NCI-H1694 (cell line): ENCODE measurements at places on chromosomes 2 and 18.

DNA sequence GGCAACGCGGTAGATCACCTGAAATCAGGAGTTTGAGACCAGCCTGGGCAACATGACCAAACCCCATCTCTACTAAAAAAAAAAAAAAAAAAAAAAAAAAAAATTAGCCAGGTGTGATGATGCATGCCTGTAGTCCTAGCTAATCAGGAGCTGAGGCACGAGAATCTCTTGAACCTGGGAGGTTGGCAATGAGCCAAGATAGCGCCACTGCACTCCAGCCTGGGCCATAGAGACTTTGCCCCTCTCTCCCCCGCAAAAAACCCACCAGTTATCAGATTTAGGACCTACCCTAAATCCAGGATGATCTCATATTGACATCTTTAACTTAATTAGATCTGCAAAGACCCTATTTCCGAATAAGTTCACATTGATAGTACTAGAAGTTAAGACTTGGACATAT lies 29.2 kb upstream of the LDAH start:
- no peak for DNase-seq

GRCh38 chr2:229714736-229715541 lies 584 bp upstream of the DNER start:
- no peak for DNase-seq

DNA sequence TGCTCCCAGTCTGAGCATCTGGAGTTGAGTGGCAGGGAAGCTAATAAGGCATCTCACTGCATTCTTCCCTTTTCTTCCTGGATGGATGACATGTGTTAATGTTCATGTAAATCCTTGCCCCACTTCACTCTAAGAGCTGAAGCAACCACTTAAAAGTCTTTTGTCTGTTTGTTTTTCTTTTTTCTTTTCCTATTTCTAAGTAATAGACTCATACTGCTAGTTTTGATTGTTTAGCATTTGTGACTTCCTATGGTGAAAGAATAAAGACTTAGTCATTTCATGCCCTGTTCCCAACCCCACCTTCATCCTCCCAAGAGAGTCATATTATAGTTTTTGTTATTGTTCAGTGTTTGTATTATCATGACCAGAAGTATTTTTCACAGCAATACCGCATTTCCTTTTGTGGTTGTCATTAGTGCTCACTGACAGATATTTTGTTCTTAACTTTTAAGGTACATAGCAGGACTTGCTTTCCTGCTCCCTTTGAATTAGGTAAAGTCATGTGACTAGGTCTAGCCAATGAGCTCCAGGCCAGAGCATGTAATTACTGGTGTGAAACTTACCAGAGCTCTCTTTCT lies 18.1 kb upstream of the SPP2 start:
- DNase-seq: no peak

DNA sequence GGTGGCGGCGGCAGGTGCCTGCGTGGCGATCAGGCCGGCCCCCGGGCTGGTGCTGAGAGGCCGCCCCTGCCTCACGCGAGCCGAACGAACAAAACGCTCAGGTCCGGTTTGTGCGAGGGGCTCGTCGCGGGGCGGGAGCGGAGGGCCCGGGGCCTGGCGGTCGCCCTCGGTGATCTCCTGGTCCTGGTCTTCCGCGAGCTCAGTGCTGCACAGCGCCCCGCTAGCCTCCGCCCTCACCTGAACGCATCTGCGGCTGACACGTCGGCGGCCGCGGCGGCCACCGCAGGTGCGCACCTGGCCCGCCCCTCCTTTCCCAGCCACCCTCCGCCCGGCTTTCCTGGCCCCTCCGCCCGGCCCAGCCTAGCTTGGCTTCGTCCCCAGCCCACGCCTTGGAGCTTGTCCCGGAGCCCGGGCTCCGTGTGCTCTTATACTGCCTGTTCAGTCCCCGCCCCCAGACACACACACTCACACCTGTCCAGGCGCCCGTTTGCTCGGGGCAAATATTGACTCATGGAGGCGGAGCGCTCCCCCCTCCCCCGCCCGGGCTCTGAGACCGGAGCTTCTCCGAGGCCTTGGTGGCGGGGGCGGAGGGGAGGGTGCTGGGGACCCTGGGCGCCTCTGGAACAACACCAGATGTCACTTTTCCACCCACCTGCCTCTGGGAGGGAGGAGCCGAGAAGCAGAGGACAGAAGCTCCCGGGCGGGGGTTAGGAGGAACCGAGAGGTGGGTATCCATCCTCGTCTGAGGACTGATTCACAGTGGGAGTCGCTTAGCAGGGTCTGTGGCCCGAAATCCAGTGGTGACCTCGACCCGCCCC lies 8.6 kb upstream of the CRYBA2 start:
- DNase-seq: peak; percentile 97

DNA sequence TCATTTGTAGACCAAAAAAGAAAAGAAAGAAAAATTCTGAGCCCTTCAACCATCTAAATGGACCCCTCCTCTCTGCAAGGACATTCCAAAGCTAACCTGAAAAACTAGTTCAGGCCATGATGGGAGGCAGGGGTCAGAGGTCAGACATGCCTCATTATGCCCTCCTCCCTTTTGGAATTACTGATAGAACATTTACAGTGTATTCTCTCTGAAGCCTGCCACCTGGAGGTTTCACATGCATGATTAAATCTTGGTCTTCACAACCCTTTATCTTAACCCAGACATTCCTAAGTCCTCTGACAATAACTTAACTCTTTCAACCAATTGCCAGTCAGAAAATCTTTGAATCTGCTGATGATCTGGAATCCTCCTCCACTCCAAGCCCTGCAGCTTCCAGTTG lies 86.0 kb downstream of the SPP2 start:
- DNase-seq: no peak

- DNase-seq: no peak
Measured at GRCh38 chr2:11030909-11031308, 119.2 kb downstream of the KCNF1 start.

DNA sequence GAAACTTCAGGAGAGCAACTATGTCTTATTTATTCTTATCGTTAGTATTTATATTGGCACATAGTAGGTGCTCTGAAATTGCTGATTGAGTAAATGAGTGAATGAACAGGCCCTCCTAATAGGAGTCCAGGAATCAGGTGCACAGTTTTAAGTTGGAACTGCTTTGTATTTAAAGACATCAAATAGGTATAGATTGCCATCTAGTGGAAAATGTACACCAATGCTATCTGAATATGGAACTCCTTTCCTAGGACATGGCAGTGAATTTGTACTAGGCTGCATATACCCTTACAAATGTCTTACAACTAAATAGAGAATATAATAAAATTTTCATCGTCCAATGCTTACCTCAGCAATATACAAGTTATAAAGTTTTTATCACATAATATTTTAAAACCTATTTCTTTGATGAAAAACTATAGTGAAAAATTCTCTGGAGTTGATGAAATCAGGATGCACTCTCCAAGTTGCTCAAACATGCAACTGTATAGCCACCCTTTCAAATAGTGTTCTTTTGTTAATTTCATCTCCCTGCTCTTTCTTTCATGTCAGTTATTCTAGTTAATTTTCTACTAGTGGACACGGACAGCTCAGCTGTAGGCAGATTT lies 318.9 kb upstream of the SYT4 start:
- peak; percentile 32 for DNase-seq

DNA sequence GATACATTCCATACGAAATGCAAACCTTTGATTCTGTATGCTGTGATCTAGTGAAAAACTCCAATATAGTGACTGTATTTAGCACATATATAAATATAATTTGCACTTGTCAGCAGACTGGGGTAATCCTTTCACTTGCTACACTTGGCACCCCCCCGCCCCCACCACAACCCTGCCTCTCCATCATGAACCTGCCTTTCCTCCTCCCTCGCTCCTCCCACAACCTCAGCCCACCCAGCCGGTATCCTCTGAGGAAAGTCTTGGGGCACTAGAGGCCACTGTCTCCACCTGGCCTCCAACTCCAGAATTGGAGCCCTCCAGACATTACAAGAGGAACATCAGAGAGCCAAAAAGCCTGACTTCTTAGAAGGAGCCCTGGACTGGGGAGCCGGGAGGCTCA lies 196.3 kb downstream of the LOXHD1 start:
- no peak for DNase-seq

DNA sequence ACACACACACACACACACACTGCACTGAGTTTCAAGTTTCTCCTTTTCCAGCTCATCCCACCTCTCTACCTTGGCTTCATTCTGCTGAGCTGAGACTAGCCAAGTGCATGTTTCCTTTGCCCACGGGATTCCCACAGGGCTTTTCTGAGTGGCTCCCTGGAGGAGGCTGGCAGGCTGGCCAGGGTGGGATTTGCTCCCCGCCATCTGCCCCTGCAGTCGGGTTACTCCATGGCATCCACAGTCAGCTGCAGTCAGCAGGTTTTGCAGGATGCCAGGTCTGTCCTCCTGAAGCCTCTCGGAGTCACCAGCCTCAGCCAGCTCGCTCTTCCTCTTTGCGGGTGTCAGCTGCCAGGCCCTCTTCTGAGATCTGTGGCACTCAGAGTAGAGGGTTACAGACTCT lies 783.7 kb upstream of the SOX11 start:
- DNase-seq: peak; percentile 30

- no peak for DNase-seq
Measured at GRCh38 chr18:36297417-36298125, at the start of gene FHOD3. Gene FHOD3, plus strand, starts transcription at chr18:36297713. Its CDS starts 123 bp downstream, at chr18:36297836.

DNA sequence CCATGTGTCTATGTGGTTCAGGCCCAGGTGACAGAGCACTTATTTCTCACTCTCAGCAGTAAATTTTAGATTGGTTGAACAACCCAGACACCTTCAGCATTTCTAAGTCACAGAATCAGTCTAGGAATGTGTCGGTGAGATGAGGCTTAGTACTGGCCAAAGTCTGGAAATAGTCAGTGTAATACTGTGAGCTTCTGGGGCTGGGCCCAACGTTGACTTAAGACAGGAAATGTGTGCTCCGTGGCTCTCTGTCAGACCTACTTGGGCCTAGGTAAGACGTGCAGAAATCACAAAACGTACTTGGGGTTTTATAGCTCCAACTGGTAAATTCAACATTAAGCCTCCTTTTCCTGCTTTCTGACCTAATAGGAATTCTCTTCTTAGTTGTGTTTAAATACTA lies 160.3 kb upstream of the COL3A1 start:
- DNase-seq: no peak

- DNase-seq: no peak
Measured at GRCh38 chr2:69067866-69068265, 54.9 kb downstream of the ANTXR1 start.

DNA sequence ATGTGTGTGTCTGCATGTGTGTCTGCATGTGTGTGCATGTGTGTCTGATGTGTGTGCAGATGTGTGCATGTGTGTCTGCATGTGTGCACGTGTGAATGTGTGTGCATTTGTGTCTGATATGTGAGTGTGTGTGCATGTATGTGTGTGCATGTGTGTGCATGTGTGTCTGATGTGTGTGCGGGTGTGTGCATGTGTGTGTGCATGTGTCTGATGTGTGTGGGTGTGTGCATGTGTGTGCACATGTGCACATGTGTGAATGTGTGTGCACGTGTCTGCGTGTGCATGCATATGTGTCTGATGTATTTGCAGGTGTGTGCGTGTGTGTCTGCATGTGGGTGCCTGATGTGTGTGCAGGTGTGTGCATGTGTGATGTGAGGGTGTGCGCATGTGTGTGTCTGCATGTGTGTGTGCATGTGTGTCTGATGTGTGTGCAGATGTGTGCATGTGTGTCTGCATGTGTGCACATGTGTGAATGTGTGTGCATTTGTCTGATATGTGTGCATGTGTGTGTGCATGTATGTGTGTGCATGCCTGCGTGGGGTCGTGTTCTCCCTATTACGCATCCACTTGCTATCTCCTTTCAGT lies 470.1 kb upstream of the HS6ST1 start:
- DNase-seq: no peak

DNA sequence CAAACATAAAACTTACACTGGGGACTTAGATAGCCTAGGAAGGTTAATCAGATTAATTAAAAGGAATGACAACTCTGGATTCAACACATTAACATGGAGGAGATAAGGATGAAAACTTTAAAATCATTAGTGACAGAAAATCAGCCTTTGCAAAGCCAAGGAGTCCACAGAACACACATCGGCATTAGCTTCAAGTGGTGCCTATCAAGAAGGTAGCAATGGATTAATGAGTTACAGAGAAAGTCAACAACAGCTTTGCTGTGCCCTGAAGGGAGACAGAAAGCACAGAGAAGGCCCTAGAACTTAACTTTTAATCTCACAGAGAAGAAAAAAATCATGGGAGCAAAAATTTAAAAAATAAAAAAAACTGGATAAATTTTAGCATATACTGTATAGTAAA lies 88.6 kb downstream of the KCNH7 start:
- DNase-seq: no peak

GRCh38 chr2:98016908-98017670 lies 21.3 kb upstream of the TMEM131 start:
- no peak for DNase-seq

DNA sequence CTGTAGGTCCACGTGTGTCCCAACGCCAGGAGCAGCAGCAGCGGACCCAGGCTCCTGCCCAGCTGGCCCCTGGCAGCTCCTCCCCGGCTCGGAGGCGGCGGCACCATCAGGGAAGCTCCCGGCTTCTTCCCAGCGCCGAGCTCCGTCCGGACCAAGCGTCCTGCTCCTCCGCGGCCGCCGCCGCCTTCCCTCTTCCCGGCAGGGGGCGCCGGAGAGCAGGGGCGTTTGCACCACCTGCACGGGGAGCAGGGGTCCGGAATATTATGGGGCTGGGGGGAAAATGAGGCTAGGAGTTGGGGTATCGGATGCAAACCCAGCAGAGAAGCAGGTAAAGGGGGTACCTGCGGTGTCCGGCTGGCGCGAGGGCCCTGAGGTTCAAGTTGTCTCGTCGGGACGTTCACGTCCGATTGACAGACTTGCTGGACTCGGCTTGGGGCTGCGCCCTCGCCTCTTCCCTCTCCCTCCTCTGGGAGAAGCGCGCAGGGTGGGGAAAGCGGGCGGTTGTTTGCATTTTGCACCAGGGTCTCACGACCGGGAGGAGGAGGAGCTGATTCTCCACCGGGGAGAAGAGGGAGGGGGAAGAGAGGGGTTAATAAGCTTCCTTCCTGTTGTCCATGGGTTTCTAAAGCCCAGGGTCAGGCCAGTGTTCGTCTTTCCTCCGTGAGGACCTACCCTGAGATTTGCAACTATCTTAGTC lies at the start of gene CCBE1:
CCBE1 (minus strand) TSS at position 188 of the 697 bp plus-strand sequence.
- DNase-seq: no peak

DNA sequence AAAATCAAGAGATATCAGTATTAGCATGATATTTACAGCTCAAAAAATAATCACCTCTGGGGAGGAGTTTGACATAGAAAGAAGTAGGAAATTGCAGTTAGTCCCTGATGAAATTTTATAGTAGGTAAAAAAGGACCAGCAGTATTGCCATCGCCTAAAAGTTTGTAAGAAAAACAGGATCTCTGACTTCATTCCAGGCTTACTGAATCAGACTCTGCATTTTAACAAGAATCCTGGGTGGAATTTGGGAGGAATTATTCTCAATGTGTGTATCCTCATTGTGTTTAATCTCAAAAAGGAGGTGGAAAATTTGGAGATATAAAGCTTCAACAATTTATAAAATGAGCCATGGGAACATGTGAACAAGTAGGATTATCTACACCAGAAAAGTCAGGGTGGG lies 31.2 kb upstream of the STAT1 start:
- no peak for DNase-seq

GRCh38 chr2:147641651-147642050 lies 203.2 kb upstream of the ACVR2A start:
- no peak for DNase-seq

GRCh38 chr2:20018601-20019152 lies 6.2 kb upstream of the MATN3 start:
- no peak for DNase-seq

- no peak for DNase-seq
Measured at GRCh38 chr18:43129946-43130524, 14.6 kb upstream of the RIT2 start.

- no peak for DNase-seq
Measured at GRCh38 chr2:150882751-150883612, 378.7 kb downstream of the RBM43 start.

- peak; percentile 70 for DNase-seq
Measured at GRCh38 chr2:26721115-26722032, 28.9 kb downstream of the KCNK3 start.
